Activated T-cell treated with anti-CD3 and anti-CD28 coated beads, Interleukin-2, amount 50 U/mL, for 1 hour (primary cell): ENCODE measurements at places on chromosomes 2 and 18.

GRCh38 chr18:34978953-34979608 lies 62.1 kb upstream of the MAPRE2 start:
- peak; percentile 71 for DNase-seq

GRCh38 chr2:145157741-145158591 lies 638.0 kb upstream of the ZEB2 start:
- DNase-seq: no peak

DNA sequence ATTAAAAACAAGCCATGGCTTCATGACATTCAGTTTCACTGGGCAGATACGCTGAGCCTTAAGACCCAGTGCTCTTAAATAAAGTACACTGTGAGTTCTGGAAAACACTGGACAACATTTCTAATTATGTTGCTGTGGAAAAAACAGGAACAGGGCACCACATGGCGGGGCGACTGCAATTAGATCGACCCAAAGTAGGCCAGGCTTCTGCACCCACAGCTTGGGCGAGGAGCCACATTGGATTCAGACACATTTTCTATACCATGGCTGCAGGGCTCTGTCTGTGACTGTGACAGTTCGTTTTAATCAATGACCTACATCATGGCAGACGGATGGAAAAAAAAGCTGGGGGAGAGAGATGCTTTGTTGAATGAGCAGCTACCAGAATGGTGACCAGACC lies 227.2 kb upstream of the HS6ST1 start:
- no peak for DNase-seq

GRCh38 chr2:39545957-39546356 lies 108.9 kb upstream of the MAP4K3 start:
- no peak for DNase-seq

DNA sequence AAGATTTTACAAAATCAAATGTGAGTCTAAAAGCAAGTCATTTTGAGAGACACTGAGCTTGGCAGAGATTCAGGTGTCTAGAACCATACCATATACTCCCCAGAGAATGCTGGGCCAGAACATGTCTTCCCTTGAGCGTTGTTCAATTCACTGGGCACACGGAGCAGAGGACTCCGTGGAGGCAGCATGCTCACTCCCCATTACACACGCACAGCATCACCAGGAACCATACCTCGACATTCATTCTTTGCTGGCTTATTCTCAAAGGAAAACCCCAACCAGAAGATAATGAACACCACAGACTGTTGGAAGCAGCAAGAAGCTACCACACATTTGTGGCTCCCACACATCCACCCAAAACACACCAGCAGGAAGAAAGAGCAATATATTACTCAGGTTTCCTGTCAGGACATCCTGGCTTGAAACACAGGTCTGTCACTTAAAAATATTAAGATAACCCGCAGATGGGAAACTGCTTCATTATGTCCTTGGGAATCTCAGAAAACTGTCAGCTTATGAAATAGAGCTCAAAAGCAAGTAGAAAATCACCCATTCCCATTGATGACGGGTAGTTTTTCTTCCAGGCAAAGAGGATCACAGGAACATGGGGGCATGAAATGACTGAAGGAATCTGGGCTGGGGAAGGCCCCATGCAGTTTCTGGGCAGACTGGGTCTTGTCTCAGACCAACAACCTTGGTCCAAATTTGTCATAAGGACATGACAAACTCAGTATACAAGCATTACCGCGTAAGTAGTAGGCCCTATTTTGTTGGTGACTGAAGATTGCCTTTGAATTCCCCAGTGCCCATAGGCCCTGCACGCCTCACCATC lies 46.4 kb downstream of the PCBP1 start:
- no peak for DNase-seq
